ENCODE measurements at places on chromosomes 5 and 9.

- DNase-seq = no peak
These were observed 81.0 kb downstream of the WWC1 start for GRCh38 chr5:168372356-168372946.

DNA sequence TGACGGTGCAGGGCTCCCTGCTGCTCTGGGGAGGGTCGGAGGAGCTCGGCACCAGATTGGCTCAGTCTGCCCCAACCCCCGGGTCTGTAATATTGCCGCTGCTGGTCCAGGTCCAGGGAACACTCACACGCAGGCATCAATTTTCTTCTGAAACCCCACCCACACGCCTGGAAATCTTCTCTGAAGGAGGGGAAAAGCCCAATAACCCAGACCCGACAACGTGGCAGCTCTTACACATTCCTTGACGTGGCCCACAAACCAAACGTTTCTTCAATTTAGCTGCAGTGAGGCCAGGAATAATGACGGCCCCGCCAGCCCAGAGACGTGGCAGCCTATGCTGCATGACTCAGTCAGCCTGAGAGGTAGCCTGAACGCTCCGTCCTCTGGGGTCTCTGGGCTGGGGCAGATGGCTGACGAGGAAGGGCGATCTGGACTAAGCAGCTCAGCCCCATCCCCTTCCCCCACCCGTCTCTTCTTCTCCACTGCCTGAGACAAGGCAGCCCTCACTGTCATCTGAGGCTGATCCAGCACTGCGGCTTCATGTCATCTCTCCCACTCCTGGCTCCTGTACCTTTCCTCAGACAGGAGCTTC is 9.9 kb upstream of the SPARC start:
- DNase-seq = no peak

DNA sequence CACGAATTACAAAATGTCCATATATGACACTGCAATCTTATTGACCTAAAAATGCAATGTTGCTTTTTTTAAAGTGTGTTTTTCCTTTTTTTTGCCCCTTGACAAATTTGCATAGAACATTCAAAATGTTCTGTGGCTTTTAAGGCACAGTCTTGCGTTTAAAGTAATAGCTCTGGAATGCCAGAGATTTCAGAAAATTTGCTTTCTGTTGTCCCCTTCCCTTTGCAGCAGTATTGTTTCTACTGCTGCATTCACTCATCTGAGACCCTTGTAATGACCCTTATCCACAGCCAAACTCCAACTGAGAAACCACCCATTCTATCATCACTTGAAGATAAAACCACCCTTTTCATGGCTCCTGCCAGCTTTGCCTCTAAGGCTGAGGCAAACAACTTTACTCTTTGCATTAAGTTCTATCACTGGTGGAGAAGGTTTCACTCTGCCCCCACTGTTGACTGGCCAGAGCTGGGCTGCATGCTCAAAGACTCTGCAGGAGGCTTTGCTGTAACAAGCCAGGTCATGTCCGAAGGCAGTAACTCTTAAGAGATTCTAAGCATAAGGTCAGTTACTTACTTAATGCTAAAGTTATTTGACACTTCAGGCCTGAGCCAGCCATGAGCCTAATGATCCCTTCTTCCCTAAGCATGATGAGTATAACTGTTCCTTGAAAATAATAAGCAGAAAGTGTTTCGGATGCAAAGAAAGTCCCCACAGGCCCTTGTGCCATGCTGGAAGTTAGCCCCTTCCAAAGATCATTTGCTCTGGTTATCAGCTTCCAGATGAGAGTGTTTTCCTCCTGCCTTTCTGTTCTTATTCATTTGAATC is 101.9 kb downstream of the CD180 start:
- DNase-seq = no peak

GRCh38 chr5:170638051-170638450 is 134.2 kb downstream of the KCNIP1 start:
- no peak for DNase-seq

GRCh38 chr9:114035845-114036801 is 42.0 kb downstream of the AMBP start:
- DNase-seq = no peak

DNA sequence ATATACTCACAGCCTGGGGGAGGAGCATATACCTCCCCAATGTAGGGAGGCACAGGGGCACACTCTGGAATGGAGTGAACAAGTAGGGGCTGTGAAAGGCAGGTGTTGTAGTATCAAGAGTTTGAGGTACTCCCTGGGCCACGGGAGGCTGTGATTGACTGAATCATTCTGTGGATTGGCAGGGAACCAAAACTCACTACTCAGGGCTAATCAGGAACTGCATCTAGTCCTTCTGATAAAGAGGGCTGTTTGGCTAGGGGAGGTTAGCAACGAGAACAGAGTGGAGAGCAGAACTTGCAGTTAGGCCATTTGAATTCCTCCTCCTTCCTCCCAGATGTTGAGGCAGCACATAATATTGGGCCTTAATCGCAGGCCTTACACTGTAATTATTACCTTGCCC is 369.2 kb upstream of the MPDZ start:
- no peak for DNase-seq

DNA sequence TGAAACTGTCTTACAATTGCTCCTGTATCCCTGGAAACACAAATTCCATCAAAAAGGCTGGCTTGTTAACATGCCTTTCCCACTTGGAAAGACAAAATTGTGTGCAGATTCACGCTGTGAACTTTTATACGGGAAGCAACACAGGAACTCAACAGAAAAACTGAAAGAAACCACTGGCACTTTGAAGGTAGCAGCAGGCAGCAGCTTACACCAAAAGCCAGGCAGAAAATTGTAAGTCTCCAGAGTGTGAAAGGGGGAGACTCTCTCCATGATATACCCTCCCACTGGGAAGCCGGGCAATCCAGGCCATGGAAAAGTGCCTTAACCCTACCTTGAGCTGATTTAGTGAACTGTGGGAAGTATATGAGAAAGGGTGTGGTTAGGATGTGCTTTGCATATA is 943.7 kb downstream of the CDH18 start:
- no peak for DNase-seq

GRCh38 chr5:76219636-76220035 is 136.5 kb downstream of the SV2C start:
- no peak for DNase-seq

- no peak for DNase-seq
These were observed 17.3 kb upstream of the TERT start for GRCh38 chr5:1312206-1312605.

DNA sequence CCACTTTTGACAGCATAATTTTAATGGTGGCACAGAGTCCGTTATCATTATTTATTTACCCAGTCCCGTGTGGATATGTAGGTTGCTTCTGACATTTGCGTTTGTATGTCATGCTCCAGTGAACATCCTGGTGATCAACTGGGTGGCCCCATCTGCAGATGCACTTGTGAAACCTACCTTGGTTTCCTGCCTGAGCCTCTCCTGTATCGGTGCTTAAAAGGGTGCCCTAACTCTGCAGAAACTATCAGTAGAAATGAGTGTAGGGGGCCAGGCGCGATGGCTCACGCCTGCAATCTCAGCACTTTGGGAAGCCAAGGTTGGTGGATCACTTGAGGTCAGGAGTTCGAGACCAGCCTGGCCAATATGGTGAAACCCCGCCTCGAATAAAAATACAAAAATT is 92.1 kb upstream of the IER5L start:
- DNase-seq = no peak

DNA sequence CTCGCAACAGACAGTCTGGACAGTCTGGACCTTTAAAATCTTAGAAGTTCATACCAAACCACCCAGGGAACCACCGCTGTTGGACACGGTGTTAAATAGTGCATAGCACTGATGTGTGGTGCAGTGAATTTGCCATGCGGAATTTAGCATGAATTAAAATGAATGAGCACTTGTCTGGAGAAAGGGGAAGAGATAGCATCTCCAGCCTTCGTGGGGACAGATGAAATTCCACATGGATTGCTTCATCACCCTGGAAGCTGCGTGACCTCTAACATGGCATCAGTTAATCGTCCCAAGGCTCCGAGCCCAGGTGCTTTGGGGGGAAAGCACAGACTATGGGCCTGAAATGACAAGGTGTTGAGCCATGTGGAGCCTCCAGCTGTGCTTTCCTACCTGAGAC is 91.4 kb downstream of the ADAMTS16 start:
- no peak for DNase-seq

DNA sequence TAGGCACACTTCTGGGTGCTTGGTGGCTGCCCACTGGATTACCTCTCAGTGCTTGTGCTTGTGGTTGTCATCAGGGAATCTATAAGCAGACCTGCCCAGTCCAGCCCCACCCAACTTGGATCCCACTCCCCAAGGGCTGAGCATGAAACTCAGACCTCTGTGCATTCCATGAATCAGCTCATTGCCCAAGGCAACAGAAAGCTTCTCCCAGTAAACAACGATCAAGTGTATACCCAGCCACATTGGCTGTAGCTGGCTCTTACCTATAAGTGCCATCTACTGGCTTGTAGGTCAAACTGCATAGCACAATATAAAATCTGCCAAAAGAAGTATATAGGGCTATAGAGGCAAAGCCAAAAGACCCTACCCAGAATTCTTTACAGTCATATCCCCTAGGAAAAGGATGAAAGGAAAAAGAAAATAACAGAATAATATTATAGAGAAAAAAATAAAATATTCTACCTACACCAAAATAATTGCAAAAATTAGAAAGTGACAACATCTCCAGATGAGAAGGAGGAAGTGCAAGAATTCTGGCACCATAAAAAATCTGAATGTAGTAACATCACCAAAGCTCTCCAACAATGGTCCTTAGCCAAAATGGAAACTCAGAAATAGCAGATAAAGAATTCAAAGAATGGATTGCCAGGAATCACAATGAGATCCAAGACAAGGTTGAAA is 321.0 kb upstream of the TRPC7 start:
- DNase-seq = no peak

DNA sequence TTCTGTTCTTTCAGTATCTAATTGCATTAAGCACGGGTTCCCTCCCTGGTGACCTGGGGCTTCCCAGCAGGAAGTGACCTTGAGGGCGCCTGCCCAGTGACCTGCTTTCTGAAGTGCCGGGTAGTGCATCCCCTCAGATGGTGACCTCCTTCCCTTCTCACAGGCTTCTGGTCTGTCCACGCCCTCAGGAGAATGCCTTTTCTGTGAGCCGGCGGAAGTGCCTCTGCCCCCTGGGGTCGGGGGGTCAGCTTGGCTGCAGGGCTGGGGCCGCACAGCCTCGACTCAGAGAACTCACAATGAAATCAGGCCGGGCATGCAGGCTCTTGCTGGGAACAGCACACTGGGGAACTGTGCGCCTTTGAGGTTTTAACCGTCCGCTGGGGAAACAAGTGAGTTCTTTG is 124.5 kb upstream of the PHYKPL start:
- DNase-seq = no peak

GRCh38 chr5:136763548-136763947 is 398.2 kb upstream of the TRPC7 start:
- DNase-seq = no peak

DNA sequence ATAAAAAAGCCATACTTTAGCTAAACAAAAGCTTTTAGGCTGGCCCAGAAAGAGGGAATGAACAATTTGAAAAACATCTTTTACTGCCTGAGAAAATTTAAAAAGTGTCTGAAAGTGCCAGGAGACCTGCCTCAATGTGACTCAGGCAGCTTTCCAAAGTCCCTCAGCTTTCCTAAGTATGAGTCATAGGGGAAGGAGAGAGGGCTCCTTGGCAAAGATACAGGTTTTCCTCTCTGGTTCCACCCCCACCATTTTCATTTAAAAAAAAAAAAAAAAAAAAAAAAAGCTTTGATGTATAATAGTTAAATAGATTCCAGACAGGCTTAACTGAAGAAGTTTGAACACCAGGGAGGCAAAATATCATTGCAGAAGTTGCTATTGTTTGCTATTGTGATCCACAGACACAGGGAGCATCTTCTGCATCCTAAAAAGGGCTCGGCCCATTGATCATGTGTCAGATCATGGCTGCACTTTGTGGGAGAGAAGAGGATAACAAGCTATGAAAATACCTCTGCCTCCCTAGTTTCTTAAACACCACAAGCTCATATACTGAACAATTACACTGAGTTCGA is 71.5 kb downstream of the MRPS27 start:
- no peak for DNase-seq

- DNase-seq = no peak
These were observed 32.2 kb upstream of the MCTP1 start for GRCh38 chr5:95317085-95317484.

GRCh38 chr5:96718635-96719077 is 56.5 kb downstream of the CAST start:
- no peak for DNase-seq

GRCh38 chr5:71778678-71779276 is 59.7 kb downstream of the CARTPT start:
- no peak for DNase-seq

DNA sequence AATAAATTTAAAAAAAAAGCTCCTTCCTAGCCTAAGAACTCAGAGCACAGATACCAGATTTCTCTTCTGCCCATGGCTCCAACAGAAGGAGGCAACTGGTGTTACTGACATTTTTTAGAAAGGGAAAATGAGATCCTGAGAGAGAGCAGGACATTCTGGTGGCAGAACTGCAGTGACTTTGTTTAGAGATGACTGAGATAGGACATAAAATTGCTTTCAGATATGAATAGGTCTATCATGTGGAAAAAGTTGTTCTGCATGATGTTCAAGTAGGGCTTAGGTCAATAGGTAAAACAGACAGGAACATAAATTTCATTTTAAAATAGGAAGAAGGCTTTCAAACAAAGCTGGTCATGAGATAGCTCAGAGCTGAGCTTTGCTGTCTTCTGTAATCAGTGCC is 49.6 kb downstream of the NIPAL4 start:
- DNase-seq = no peak

GRCh38 chr5:55711507-55712022 is 559 bp downstream of the SLC38A9 start:
- DNase-seq = no peak

DNA sequence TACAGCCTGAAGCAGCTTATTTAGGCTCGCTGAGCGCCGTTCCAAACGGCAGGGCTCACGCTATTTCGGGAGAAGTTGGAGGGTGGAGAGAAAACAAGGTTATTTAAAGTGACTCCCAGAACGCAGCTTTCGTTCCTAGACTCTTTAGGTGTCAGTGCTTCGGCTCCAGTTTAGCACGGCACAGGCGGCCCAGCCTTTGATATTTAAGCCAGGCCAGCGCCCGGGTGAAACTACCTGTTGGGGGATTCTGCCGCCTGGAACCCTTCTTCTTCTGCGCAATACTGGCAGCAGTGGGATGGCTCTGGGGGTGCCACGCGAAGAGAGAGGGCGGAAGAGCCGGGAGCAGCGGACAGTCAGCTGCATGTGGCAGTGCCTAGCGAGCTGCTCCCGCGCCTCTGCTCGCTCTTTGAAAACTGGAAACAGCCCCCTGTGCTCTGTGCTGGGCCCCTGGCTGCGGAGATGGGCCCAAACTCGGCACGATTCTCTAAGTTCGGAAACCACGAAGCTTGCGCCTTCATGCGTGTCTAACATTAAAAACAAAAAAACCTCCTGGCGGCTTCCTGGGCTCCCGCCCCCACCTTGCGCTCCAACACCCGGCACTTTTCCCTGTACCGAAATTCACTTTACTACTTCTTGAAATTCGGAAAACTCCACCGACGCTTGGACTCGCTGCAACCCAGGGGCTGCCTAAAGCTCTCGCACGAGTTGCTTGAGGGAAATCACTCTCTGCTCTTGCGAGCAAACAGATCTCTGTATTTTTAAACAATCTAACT is 34.6 kb upstream of the NFIB start:
- no peak for DNase-seq
